Stimulated activated CD4-positive, alpha-beta T cell treated with anti-CD3 and anti-CD28 coated beads, Interleukin-12 subunit alpha, Interleukin-12 subunit beta, amount 100 ng/mL, for 4 hours (primary cell): ENCODE measurements at places on chromosomes 3 and 15.

GRCh38 chr3:50111757-50112156 is 23.0 kb downstream of the RBM5 start:
- no peak for DNase-seq

DNA sequence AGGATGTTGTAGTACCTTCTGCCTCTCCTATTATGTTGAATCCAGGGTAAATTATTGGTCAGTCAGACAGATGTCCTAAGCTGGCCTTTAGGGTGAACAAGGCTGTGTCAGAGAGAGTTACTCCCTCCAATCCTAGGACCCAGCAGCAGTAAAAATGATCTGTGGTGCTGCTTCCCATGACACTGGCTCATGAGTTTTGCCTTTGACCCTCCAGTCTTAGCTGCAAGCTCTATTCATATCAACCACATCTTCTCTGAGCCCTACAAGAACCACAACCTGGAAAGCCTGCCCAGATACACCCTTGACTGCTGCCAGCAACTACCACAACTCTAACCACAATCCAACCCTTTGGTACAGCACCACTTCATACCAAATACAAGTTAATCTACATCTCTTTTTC is 27.2 kb upstream of the PHLDB2 start:
- no peak for DNase-seq

DNA sequence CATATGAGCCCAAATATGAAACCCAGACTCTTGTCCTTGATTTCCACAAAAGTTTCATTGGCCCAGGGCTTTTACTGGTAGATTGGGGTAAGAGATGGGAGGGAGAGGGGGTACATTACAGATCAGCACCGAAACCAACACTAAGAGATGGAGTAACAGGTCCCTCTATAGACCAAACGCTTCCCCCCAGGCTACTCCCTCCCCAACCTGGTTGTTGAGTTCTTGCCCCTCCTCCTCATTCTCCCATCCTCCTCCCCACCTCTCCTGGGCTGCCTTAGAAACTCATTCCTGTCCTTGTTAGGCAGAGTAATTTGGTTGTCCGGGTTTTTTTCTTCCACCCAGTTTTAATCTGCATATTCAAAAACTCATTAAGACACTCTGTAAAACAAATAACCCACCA is 74.1 kb downstream of the MESD start:
- DNase-seq, result no peak

DNA sequence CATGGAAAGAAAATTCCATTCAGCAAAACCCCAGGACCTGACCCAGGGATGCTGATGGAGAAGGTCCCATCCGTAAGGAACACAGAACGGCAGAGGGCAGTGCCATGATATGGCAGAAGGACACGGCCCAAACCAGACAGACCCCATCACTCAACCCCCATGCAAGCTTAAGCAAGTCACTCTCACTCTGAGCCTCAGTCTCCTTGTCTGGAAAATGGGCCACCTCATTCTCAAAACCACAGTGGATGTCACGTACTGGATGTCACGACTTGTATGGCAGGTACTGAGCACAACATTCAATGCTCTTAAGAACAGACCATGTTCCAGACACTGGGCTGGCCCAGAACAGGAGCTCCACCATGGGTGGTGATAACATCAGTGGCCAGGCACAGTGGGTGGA is 90.4 kb downstream of the NUP210 start:
- DNase-seq, result no peak

- DNase-seq, result no peak
These were observed 96.7 kb upstream of the PPP2R3A start for GRCh38 chr3:135868801-135869200.

DNA sequence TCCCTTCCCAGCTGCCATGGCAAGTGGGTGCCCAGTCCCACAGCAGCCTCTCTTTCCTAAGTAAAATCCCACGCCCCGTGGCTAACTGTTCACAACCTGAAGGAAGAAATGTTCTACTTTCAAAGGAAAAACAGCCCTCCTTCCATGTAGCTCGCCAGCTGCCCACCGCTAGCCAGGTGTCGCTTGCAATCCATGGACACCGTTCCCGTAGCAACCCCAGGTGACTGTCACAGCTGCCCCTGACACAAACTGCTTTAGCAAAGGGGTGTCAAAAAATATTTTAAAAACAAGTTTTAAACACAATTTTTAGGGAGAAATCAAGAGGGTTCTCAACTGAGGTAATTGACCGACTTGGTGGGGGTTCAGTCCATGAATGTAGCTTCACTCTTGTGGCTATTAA is 21.0 kb upstream of the CGNL1 start:
- no peak for DNase-seq
